ENCODE measurements at places on chromosomes 1 and 21.
A peak's percentile ranks its signal among the peaks of the same experiment; 100 is the strongest.

GRCh38 chr1:204915861-204916495 lies 45.3 kb downstream of the NFASC start:
- peak; percentile 54 for DNase-seq

- DNase-seq = no peak
These were observed 43.8 kb downstream of the CAPN2 start for GRCh38 chr1:223755992-223756775.

DNA sequence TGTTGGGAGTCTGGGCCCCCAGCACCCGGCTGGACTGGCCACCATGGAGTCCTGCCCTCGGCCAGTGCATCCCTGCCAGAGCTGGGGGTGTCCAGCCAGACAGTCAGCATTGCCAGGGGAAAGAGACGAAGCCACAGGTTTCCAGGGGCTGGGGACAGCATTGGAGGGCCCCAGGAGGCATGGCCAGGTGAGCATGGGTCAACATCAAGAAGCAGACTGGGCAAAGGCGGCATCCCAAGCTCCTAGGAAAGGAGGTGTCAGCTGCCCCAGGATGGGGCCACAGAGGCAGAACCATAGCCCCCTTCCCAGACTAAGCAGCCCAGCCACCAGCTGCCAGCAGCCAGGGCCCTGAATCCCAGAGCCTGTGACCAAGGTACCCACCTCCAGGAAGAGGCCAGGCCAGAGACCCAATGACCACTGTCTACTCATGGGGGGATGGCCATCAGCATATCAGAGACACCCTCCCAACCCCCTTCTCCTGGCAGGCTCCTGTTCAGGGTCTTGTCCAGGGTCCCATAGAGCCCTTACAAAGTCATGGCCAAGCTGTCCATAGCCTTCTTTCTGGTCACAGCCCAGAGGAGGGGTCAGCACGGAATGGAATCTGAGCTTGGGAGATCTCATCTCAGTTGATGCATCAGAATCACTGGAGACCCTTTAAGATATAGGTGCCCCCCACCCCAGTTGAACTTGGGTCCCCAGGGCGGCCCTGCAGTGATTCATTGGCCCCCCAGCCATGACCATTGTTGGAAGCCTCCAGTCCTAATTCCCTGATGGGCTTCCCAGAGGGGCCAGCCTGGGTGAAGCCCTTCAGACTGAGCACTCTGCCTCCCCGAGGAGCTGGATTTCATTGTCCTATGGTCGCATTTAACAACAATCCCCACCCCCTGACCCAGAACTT lies 32.5 kb downstream of the WNT3A start:
- no peak for DNase-seq

DNA sequence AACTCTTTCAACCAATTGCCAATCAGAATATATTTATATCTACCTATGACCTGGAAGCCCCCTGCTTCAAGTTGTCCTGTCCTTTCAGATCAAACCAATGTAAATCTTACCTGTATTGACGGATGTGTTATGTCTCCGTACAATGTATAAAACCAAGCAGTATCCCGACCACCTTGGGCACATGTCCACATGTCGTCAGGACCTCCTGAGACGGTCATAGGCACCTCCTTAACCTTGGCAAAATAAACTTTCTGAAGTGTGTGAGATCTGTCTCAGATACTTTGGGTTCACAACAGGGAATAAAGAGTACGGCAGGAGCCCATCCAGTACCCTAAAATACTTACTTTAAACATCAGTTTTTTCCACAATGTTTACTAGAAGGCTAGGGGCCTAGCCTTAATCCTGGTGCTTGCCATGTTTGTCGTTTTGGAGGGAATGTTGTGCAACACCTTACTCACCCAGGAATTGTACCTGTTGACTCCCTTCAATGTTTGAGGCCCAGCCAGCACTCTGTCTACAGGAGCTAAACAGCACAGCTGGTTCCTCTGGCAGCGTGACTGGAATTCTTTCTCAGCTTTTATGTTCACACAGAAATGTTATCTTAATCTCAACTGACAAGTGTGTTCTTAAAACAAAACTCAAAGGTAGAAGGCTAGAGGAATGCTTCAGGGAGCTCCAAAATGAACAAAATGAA lies 90.8 kb upstream of the USP25 start:
- peak; percentile 74 for DNase-seq

DNA sequence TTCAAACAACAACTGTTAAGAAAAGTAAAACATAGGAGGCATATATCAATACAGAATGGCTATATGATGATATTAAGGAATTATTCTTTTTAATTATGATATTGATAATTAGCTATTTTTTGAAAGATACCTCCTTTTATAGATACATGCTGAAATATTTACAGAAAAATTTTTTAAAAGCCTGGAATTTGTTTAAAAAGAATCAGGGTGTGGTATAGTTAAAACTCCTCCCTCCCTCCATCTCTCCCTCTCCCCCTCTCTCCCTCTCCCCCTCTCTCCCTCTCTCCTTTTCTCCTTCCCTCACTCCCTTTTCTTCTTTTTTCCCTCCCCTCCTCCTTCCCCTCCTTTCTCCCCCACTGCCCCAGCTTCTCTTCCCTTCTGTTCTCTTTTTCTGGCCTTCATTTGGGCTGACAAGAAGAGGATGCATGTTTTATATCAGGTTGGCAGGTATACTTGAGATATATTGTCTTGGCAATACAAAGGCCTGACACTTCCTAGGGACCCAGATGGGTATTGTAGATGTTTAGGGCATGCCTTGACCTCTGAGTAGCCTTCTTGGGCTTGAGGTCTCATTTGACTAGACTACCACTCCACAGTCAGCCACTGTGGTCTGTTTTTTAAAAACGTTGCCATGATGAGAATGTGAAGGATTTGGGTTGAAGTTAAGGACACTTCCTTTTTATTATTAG lies 124.5 kb downstream of the FGGY start:
- DNase-seq = no peak

GRCh38 chr1:223156343-223156742 lies 13.3 kb upstream of the TLR5 start:
- DNase-seq = no peak

- DNase-seq = no peak
These were observed 333.6 kb downstream of the KCTD3 start for GRCh38 chr1:215900684-215901083.

DNA sequence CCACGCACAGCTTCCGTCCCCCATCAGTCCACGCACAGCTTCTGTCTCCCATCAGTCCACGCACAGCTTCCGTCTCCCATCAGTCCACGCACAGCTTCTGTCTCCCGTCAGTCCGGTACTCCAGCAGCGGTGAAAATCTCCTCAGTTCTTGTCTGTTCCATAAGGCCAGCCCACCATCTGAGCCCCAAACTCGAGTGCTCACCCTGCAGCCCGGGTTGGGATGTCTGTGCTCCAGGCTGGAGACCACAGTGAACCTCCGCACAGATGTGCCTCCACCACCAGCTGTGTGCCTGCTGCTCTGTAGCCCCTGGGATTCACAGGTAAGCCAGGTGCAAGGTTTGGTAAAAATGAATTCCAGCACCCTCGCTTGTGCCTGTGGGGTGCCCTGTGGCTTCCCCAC lies 258.6 kb downstream of the NPHP4 start:
- no peak for DNase-seq

DNA sequence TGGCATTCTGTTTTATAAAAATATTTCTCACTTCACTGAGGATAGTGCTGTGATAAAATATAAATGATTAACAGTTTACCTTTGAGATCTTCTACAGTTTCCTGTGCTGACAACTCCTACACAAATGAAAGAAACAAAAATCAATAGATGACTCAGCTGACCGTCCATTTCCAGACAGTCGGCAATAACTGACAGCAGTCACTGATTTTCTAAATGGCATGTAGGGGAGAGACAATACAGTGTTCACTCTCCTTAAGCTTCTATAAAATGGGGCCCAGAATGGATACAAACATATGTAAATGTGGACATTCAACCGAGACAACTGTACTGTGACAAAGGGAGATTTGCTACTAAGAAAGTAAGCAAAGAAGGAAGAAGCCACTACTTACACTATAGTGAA lies 34.3 kb downstream of the PCNX2 start:
- DNase-seq = peak; percentile 76

DNA sequence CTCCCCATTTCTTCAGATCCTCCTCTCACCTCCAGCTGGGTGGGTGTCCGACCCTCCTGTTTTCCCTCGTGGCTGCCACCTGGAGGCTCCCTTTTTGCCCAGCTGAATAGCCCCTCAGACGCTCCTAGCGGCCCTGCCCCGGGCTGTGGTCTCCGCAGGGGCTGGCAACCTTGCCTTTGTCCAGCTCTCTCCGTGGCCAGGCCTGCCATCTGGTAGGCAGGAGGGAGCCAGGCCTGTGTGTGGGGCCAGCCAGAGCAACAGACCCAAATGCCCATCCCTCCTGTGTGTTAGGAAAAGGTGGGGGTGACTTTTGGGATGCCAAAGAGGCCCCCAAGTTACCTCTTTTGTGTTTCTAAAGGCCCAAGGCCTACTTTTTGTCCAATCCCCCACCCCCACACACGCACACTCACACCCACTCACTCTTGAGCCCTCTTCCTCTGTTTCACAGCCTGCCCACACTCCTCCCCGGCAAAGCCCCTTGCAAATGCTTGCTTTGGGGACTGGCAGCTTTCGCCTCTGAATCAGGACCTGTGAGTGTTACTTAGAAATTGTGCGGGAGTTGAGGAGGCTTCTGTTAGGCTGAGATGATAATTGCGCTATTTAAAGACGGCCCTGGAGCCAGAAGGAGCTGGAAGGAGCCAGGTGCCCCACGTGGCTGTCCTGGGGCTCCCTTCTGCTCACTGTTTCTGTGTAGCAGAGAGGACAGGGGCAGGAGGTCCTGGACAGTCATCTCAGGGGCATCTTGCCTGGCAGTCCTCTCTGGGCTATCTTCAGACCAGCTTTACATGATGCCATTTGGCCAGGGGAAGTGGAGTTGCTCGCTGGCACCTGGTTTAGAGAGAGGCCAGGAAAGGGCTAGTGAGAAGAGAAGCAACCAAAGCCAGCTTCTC lies 9.1 kb downstream of the PPFIA4 start:
- no peak for DNase-seq

DNA sequence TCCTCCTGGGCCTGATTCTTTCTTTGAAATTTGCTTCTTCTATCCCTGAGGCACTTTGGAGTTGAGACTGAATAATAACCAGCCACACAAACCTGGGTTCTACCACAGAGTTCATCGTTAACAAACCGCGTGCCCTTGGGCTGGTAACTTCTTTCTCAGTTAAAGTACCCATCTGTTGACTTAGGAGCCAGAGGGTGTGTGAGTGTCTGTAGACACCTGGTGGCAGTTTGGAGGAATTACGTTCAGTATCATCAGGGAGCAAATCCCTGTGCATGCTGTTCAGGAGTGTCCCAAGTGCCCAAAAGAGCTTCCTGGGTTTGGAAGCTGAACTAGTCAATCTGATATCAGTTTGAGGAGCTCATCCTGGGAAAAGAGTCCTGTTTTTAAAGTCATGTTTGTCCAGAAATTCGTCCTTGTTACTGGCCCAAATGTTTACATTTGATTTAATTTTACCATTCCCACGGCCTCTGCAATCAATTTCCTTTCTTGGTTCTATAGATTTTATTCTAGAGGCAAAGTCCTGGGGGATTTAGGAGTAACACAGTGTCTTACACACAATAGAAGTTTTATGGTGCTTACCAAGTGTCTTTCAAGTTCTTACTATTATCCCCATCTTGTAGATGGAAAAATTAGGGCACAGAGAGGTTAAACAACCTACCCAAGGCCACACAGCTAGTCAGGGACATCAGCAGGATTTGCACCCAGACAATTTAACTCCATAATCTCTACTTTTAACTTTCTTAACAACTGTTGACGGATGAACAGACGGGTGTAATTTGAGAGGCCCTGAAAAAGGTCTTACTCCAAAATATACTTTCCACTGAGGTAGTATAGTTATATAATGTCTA lies 26.7 kb upstream of the RPTN start:
- peak; percentile 81 for DNase-seq

DNA sequence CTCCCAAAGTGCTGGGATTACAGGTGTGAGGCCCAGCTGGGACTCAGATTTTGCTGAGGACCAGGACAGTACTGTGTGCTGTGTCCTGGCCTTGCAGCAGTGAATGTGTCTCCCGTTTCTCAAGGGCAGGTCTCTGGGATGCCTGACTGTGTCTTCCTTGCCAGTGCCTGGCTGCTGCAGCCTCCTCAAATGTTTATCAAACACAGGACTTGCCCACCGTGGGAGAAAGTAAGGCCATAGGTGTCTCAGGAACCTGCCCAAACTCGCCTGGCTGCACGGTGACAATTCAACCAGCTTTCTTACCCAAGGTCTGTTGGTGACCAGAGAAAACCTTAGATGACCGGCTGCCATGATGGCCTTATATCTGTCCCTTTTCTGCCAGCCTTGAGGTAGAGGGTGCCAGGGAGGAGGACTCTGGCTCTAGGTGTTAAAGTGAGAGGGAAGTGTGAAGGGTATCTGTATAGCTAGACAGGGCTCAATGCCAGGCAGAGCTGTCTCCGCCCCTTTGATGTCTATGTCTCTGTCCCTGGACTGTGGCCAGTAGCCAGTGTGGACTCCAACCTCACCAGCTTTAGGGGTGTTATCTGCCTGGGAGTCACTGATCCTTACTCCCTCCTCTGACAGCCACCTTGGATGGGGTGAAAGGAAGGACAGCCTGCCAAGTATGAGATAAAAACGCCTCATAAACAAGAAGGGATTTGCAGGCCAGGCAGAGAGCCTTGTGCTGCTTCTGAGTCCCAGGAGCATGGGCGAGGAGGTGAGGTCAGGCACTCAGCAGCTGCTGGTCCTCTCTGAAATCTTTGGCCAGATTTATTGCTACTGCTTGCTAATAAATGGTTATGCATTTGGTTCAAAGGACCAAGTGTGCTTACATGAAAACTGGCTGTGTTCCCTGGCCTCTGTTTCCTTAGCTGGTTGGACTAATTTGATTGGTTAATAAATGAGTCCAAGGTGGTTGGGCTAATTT lies 22.3 kb downstream of the IL6R start:
- no peak for DNase-seq

- DNase-seq = peak; percentile 81
These were observed 13.8 kb downstream of the TP53BP2 start for GRCh38 chr1:223831755-223832636.

- DNase-seq = peak; percentile 7
These were observed 166.1 kb downstream of the HIVEP3 start for GRCh38 chr1:41752514-41753170.

DNA sequence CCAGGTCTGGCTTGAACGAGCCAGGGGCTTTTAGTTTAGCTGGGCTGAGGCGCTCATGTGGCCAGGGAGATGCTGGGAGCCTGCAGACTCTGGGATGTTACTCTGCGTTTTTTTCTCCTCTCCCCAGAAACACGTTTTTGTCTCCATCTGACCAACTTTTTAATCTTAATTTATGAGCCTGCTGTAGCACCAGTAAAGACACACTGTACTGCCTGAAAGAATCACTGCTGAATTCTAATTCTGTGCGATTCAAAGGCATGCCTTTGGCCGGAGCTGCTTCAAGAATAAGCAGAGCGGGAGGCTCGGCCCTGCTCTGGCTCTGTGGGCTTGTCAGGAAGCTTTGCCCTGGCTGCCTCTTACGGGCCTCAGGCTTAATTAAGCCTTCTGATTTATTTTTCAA lies 129.5 kb downstream of the CAMTA1 start:
- DNase-seq = no peak

GRCh38 chr21:36470294-36470693 lies 9.6 kb downstream of the CLDN14 start:
- no peak for DNase-seq

DNA sequence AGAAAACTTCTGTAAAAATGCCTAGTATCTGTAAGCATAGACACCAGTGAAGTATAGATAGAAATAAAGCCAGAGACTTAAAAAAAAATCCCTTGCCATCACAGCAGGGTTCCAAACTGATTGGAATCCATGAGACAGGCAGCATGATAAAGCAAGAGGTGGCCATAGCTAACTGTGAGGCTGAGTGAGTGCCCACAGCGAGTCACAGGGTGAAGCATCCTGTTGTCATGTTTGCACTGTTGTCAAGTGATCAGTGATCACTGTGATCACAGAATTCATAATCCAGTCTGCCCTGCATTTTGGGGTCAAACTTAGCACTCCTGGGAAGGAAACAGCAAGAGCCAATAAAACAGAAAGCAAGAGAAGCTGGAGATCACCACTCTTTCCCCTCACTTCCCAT lies 33.3 kb downstream of the LRRC8B start:
- peak; percentile 56 for DNase-seq

All from PC-3 (cell line).